NCI-H2081 (cell line): ENCODE measurements at places on chromosomes 4 and X.

GRCh38 chr4:80138551-80139538 lies 58.5 kb upstream of the PRDM8 start:
- DNase-seq: no peak

DNA sequence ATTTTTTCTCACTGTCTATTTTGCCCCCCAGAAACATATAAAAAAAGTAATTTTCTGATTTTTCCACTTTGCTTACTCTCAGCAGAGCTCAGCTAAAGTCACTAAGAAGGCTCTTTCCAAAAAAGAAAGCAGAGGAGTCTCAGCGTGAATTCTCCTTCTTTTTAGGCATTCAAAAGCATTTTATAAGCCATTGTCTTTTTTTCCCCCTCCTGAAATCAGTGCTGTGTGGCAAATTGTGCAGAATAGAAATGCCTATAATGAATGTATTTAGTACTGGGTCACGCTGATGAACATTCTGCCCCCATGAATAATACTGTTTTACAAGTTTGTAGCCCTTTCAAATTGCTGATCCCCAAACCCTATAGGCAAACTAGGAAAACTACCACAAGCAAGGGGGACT lies 1.6 kb upstream of the PCDH18 start:
- no peak for DNase-seq

DNA sequence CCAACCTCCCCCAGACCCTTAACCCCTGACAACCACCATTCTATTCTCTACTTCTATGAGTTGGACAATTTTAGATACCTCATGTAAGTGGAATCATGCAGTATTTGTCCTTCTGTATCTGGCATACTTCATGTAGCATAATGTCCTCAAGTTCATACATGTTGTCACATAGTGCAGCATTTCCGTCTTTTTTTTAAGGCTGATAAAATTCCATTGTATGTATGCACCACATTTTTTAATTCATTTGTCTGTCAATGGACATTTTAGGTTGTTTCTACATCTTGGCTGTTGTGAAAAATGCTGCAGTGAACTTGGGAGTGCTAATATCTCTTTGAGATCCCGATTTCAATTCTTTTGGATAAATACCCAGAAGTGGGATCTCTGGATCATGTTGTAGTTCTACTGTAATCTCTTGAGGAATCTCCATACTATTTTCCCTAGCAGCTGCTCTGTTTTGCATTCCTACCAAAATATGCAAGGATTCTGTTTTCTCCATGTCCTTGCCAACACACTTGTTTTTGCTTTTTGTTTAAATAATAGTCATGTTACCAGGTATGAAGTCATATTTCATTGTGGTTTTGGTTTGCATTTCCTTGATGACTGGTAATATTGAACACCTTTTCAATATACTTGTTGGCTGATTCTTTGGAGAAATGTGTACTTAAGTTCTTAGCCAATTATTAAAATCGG lies 48.8 kb upstream of the ADAD1 start:
- DNase-seq: no peak

GRCh38 chr4:13212936-13213335 lies 271.2 kb downstream of the RAB28 start:
- DNase-seq: no peak

- no peak for DNase-seq
These were observed 23.6 kb downstream of the SH3KBP1 start for GRCh38 chrX:19863857-19864223.

DNA sequence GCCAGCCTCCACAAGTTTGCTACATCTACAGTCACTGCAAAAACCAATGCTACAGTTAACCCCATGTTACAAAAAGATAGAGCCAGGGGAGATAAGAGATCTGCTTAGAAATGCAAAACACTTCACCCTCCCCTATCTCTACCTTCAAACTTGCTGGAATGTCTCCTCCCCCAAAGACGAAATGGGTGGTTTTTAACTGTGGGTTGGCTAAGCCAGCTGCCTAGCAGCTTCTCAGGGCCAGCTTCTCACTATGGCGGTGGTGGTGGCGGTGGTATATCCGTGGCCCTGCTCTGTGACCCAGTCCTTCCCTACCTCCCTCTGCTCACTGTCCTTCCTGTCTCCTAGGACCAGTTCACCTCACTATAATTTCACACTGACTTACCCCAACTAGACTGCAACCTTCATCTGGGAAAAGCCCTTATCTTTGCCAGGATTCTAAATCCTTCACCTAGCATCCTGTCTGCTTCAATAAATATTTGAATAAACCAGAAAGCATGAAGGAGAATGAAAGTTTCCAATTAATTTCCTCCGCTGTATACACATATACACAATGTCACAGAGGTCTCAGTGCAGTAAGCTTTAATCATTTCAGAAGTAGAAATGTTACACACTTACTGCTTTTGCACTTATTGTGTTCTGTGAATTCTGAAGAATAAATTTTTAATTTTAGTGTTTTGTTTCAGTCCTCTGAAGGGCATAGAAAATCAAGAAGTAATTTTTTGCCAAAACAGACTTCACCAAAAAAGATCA lies 46.3 kb downstream of the SH3KBP1 start:
- DNase-seq: no peak

DNA sequence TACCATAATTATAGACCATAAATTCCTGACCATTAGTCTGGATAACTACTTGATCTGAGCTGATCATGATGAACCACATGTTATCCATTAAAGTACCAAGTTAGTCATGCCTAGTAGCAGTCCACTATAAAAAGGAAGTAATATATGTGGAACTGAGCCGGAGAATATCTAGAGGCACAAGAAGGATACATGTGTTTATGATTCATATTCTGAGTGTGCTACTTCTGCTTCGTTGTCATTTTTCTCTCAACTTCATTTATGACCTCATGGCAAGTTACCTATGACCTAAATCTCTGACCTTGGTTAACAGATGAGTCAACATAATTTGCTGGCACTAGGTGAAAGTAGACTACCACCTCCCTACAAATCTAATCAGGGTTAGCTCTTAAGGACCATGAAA lies 56.5 kb upstream of the ANKRD17 start:
- DNase-seq: no peak

- DNase-seq: no peak
These were observed 59.0 kb downstream of the CHM start for GRCh38 chrX:85988353-85988752.

GRCh38 chr4:7045961-7046921 lies 3.1 kb downstream of the TADA2B start:
- no peak for DNase-seq

DNA sequence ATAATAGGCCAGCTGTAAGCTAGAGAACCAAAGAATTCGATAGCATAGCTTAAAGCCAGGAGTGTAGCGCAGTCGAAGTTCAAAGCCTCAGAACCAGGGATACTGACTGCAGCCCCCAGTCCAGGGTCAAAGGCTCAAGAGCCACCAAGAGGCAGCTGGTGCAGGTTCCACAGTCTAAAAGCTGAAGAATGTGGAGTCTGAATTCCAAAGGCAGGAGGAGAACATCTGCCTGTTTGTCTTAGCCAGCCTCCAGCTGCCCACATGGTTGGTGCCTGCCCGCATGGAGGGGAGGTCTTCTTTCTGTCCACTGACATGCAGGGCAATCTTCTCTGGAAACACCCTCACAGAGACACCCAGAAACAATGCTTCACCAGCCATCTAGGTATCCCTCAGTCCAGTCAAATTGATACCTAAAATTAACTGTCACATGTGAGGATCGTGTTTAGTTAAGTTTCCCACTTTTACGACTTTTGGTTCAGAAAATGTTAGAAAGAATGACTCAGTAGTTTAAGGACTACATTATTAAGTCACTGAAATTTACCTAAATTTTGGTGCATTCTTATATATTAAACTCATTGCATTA lies 52.8 kb upstream of the RHOH start:
- no peak for DNase-seq

DNA sequence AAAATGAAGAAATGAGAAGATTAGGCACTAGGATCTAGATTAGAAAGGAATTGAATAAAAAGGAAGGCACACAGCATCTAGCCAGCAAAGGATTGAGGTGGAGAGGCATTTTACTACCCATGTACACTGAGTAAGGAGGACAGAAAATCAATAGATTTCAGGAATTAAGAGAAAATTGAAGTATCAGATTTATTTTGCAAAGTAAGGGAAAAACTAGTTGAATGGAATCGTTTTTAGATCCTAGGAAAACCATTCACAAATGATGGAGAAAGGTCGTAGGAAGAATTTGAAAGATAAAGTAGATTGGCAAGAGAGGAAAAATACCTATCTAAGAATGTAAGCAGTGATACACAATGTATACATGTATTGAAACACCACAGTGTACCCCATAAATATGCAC lies 31.3 kb downstream of the ENOPH1 start:
- DNase-seq: no peak

GRCh38 chrX:97322401-97322800 lies 438.7 kb downstream of the RPA4 start:
- DNase-seq: no peak

- no peak for DNase-seq
These were observed 23.8 kb downstream of the MOSPD2 start for GRCh38 chrX:14897042-14897441.

DNA sequence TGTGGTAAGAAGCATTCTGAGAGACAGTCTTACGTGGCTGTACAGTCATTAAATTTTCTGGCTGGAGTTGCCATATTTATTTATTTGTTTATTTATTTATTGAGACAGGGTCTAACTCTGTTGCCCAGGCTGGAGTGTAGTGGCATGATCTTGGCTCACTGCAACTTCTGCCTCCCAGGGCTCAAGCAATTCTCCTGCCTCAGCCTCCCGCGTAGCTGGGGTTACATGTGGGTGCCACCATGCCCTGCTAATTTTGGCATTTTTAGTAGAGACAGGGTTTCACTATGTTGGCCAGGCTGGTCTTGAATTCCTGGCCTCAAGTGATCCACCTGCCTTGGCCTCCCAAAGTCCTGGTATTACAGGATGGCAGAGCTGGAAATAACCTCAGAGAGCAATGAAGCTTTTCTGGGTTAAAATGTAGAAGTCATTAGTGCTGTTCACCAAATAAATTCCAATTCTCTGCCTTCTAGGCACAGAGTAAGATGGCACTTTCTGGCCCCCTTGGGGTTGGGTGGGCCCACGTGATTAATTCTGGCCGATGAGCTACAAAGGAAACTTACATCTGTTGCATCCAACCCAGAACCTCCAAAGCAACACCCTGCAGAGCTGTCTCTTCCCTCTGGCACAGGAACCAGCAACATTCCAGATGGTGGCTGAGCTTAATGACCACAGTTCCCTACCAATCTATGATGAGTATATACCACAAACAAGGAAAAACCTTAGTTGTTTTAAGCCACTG lies 4.5 kb downstream of the MRFAP1 start:
- no peak for DNase-seq

DNA sequence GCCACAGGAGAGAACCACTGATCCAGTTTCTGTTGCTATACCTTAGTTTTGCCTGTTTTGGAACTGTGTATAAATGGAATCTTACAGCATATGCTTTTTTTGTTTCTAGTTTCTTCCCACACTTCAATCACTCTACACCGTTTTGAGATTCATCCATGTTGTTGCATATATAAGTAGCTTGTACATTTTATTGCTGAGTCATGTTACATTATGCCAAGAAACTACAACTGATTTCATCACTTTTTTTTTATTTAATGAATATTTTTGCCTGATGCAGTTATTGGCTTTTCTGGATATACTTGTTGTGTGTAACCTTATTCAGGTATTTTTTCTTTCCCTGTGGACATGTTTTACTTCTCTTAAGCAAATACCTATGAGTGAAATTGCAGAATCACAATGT lies 1135.9 kb downstream of the RAPGEF2 start:
- no peak for DNase-seq

GRCh38 chr4:33924239-33924638 lies 2320.1 kb downstream of the ARAP2 start:
- no peak for DNase-seq

GRCh38 chr4:126957556-126957955 lies 675.2 kb upstream of the INTU start:
- DNase-seq: no peak

GRCh38 chrX:68936608-68937007 lies 107.8 kb downstream of the EFNB1 start:
- no peak for DNase-seq

GRCh38 chrX:78075787-78076389 lies 28.2 kb upstream of the PGK1 start:
- no peak for DNase-seq

DNA sequence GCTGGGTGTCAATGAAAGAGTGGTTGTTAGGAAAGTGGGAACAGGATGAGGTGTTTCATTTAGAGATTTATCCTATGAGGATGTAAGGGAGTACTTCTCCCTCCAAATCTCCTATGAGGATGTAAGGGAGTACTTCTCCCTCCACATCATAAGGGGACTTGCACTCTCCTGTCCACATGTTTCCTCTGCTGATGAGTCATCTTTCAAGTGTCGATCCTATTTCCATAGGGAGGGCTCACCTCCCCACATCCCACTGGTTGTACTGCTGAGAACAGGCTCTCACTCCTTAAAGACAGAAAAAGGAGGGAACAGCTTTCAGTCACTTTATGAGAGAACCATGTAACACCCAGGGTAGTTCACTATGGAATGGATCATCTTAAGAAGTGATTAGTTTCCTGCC lies 65.0 kb downstream of the INPP4B start:
- no peak for DNase-seq

DNA sequence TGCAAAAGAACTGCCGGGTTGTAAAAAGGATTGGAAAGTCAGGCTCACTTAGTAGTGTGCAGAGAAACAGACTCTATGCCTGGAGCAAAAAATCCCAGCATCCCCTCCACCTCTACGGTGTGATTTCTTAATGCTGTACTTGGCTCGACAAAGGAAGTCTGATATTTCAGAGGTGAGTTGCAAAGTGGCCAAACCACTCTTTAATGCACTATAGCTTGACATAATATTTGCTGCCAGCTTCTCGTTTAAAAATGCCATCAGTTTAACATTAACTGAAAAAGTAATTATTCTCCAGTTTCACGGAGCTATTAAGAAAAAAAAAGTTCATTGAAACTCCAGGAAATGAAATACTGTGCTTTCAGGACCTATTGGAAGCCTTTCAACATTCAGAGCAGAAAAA lies 448.3 kb upstream of the ZFP42 start:
- no peak for DNase-seq

DNA sequence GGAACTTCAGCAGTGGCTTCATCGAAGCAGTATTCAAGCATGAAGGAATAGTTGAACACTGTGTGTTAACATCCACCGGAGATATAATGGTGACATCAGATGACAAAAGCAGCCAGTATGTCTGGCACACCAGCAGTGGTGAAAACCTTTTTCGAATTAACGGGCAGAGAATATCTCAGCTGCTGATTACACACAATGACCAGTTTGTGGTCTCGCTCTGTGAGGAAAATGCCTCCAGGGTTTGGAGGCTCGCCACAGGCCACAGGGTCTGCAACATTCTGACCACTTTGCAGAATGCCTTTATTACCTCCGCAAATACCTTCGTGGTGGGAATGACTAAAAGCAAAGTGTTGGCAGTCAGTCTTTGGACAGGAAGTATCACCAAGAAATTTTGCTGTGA lies 201.5 kb downstream of the NWD2 start:
- DNase-seq: no peak
